NCI-H2227 treated with DMSO at 0.1 percent for 48 hours (cell line): ENCODE measurements at places on chromosomes 2 and 18.

- DNase-seq, result no peak
Measured at GRCh38 chr2:217817466-217818292, 185.1 kb downstream of the TNS1 start.

DNA sequence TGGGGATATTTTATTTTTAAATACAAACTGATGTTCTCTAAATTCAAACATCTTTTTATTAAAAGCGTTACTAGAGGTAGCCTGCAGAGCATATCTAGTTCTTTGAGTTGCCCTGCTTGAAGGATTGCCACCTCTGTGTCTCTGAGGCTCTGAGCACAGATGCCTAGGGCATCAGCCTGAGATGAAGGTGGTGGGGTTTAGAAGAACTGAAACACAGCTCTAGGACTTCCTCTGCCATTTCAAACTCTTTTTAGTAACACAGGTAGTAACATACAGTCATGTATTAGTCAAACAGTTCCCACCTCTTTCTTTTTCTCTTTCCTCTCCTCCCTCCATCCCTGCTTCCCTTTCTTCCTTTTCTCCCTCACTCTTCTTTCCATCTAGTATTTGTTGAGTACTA lies 57.6 kb downstream of the TTC21B start:
- DNase-seq, result no peak

- DNase-seq, result peak; percentile 51
Measured at GRCh38 chr2:177161741-177162460, 50.7 kb upstream of the HNRNPA3 start.

GRCh38 chr2:223782629-223783028 lies 54.8 kb downstream of the AP1S3 start:
- no peak for DNase-seq

DNA sequence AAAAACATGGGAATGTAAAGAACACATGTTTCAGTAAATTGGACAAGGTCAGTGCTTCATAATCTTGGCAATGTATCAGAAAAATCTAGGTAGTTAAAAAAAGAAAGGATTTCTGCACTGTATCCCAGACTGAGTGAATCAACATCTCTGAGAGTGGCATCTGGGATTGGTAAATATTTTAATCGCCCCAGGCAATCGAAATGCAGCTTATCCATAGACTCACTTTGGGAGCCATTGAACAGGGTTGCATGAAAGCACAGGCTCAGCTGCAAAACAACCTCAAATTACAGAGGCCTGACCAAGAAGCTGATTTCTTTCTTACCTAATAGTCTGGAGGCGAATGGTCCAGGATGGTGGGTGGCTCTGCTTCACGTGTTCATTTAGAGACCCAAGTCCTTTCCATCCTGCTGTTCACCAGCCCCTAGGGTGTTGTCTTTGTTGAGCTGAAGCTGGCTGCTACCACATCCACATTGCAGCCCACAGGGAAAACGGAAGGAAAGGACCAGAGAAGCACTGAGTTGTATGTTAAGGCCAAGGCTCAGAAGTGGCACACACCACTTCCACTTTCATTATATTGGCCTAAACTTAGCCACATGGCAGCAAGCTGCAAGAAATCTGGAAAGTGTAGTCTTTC lies 59.0 kb downstream of the MOGAT1 start:
- no peak for DNase-seq

DNA sequence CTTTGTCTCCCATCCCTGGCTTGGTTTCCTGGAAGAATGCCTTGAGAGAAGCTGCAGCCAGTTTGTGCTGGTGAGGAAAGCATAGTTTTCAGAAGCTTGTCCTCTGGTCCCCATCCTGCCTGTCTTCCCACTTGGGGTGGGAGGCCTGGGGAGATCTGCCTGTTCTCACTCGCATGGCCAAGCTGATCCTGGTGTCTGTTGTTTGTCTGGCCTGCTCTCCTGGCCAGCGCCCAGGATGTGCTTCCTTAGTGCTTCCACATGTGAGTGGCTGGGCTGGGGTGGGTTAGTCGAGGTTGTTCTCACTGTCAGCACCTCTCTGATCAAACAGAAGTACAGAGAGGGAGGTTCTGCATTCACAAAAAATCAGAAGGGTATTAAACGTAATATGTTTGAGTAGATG lies 49.5 kb downstream of the PTPRM start:
- no peak for DNase-seq

GRCh38 chr2:225471039-225471438 lies 71.5 kb downstream of the NYAP2 start:
- no peak for DNase-seq

- no peak for DNase-seq
Measured at GRCh38 chr2:235144291-235144690, 192.5 kb downstream of the SH3BP4 start.

GRCh38 chr2:58039170-58039611 lies 7.4 kb upstream of the VRK2 start:
- no peak for DNase-seq
